ENCODE measurements at places on chromosomes 5 and 9. TPM values are rescaled to one million over a fixed set of nuclear protein-coding genes. Genes with fewer than 3 reads are reported as not detected.

DNA sequence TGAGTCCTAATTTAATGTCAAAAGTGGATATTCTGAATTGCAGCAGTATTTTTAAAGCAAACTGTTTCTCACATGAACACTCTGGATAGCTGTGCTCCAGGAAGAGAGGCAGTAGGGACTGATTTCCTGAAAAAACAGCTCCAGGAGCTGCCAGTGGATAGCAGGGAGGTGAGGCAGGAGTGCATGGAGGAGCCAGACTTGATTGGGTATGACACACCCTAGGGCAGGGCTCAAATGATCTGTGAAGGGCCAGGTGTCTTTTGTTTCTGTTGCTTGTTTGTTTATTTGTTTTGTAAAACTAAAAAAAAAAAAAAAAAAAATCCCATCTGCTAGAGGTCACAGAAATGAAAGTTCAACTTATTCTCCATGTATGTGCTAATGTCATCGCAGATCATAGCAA is 83.4 kb downstream of the ADRB2 start:
- DNase-seq = no peak

DNA sequence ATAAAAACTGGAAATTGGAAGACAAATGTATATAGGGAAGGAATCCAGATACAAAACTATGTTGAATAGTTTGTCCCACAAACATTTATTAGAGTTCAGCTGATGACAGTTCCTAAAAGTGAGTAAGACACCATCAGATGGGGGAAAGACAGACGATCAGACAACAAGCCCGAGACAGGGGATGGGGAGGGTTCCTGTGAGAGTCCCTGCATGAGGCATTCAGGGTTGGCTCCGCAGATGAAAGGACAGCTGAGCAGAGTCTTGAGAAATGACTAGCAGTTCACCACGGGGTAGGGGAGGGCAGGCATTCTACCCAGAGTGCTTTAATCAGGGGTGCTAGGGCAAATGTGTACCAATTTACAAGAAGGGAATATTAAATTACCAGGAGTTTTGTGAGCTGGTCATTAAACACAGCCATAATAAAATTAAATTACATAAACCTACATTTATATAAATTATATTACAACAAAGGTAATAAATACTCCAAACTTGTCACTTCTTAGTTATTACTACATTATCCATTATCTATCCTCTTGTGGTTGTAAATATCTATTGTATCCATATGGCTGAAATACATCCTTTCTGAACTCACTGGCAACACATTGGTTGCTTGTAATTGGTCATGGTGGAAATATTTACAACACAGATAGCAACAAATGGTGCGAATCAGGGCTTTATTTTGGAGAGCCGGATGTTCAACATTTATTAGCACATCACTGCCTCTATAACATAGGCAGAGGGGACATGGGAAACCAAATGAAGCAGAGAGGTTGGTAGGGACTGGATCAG is 27.8 kb downstream of the TNFSF15 start:
- no peak for DNase-seq

DNA sequence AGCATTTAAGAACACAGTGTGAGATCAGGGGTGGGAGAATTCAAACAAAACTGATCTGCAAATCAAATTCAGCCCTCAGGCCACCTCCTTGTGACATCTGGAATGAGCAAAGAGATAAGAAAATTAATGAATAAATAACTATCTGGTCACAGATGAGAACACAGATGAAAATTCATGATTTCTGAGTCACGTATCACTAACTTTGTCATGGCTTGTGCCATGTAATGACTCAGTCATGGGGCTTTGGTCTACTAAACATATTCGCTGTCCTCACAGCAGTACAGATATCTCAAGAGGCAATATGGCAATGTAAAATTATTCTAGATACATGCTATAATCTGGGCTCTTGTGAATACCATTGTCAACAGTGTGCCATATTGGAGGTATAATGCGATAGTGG is 274.4 kb downstream of the MAN2A1 start:
- DNase-seq = no peak

GRCh38 chr9:115391168-115391825 is 273.3 kb upstream of the TNC start:
- DNase-seq = no peak

GRCh38 chr5:65121880-65122436 is 353.2 kb downstream of the CWC27 start:
- DNase-seq = no peak

DNA sequence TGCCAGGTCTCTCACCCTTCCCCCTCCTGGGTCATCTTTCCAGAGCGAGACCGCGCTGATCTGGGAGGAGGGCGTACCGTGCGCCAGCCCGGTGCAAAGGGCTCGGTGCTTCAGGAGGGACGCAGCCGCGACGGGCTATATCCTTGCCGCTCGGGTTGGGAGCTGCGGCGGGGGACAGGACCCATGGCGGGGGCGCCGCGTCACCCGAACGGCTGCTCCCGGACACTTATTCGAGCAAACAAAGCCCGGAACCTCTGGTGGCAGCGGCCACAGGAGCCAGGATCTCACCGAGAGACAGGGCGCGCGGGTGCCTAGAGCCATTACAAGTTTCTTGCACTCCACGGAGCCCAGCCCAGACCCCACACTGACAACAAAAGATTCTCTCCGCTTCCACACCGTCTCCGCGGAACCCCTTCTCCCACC is 1.3 kb downstream of the SEMA6A start:
- peak; percentile 52 for DNase-seq

DNA sequence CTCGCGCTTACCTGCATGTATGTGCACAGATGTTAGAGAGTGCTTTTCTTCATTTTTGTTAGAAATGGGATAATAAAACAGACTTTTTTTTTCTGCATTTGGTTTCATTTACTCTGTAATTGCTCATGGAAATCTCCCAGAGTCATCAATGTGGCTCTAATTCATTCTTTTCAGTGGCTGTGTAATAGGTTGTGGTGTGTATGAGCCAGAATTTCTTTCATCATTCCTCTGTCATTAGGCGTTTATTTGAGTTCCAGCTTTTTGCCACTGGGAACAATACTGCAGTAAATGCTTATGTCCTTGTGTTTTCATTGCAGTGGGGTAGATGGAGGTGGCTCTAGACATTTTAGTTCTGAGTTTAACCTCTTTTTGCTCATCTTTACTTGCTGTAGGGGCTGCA is 118.9 kb downstream of the NXNL2 start:
- DNase-seq = no peak

DNA sequence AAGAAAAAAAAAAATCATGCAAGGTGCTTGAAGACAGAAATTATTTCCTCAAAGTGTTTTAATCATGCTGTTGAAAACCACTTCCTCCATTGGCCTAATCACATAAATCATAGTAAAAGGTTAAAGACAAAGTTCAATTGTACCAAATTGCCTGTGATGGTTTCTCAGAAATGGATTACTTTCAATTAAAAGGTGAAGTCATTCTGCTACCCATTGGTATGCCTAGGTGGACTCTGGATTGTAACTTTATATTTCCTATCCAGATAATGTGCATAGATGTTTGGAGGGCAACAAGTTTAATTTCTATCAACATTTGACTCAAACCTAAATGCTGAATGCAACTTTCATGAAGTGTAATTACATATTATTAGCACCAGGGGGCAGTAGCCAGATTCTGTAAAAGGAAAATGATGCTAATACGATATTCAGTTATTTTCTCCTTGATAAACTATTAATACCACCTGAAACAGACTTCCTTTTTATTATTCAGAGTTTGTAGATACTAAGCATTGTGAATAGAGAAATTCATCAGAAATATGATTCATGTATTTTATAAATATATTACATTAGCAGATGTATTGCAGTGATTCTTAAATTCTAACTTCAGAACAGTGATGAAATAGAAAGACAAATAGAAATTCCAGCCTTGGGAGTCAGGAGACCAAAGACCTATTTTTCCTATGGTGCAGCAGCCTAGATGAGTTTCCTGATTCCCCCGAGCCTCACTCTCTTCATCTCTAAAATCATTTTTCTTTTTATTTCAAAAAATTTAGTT is 148.2 kb downstream of the CAAP1 start:
- DNase-seq = no peak

DNA sequence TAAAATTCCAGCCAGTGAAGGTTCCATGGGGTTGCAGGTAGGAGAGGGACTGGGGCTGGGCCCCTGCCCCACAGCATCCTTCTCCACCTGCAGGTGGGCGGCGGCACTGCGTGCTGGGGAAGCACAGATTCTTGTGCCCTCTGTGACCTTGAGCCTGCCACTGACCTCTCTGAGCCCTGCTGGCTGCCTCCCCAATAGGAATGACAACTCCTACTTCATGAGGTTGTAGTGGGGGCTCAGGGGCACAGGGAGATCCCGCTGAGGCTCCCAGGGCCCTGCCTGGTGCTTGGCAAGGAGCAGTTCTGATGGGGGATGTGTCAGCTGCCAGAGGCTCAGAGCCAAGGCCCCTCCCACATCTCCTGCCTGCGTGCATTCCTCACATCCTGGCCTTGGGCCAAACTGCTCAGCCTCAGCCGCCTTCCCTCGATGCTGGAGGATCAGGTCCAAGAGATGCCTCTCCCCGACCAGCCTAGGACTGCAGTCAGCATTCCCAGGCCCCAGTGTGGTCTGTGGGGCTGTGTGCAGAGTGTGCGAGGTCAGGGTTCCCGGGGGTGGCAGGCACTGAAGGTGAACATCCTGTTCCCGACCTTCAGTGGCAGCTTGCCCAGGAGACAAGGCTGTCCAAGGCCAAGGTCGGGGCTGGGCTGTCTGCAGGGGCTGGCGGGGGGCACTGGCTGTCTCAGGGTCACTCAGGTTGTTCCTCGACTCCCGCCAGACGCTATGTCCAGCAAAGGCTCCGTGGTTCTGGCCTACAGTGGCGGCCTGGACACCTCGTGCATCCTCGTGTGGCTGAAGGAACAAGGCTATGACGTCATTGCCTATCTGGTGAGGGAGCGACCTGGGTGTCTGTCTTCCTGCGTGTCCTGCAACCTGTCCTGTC is 7.0 kb downstream of the ASS1 start:
- peak; percentile 59 for DNase-seq

GRCh38 chr9:78131969-78132700 is 100.5 kb upstream of the GNAQ start:
- DNase-seq = no peak

DNA sequence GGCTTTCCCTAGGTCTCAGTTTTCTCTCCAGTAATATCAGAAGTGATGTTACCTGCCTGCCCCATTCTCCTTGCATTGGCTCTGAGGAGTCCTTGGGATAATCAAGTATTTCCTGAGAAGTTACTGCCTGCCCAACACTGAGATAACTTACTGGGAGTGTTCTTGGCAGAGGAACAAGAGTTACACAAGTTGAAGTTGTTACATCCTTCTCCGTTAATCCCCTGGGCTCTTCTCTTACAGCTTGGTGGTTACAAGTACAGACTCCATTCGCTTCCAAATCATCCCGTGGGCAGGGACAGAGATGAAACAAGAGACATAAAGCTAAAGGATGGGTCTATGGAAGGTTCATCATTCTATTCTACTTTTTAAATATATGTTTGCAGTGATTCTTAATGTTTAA is 74.1 kb upstream of the SAP30L start:
- no peak for DNase-seq

- DNase-seq = no peak
These were observed 3.5 kb upstream of the TMED9 start for GRCh38 chr5:177588413-177588909.

DNA sequence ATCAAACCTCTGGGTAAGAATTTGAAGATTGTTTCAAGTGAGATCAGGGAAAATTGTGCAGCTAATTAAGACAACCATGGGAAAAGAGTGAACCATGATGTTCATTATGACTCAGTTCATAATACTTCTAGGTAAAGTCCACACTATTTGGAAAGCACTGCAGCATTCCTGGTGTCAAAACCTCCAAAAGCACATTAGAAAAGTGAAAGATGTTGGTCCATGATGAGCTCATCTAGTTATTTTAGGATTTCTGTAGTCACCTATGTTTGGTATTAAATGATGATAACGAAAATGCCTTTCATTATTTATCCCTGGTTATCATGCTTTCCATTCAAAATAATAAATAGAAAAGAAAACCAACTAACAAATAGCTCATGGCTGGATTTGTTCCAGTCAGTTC is 49.1 kb downstream of the PTCD2 start:
- no peak for DNase-seq

- no peak for DNase-seq
These were observed 68.6 kb upstream of the IL17B start for GRCh38 chr5:149447373-149448367.

DNA sequence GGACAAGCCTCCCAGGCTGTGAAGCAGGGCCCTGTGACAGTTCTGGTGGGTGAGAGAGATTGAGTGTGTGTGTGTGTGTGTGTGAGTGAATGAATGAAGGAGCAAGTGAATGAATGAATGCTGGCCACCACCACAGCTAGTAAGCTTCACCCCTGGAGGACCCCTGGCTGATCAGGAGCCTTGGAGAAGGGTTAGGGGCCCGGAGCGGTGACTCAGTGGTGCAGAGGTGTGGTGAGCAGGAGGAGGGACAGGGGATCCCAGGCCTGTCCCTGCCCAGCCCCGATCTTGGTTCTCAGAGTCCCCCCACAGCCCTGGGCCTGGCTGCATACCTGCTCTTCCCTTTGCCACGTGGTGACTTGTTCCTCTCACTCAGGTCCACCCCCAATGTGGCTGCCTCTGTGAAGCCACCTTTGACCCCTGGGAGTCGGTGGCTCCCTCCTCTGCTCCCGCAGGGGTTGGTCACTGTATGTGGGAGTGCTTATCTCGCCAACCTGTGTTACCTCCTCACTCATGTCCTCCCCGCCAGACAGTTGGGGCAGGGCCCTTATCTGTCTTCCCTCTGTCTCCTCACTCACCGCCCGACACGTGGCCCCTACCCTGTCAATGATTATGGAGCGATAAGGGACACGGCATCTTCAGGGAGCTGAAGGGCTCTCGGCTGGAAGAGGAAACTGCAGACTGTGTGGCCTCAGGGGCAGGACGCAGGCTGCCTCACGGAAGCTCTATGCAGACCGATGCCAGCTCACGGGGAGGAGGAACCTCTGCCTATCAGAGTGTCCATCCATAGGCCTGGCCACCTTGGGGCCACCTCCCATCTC is 99.9 kb upstream of the PITX1 start:
- no peak for DNase-seq

DNA sequence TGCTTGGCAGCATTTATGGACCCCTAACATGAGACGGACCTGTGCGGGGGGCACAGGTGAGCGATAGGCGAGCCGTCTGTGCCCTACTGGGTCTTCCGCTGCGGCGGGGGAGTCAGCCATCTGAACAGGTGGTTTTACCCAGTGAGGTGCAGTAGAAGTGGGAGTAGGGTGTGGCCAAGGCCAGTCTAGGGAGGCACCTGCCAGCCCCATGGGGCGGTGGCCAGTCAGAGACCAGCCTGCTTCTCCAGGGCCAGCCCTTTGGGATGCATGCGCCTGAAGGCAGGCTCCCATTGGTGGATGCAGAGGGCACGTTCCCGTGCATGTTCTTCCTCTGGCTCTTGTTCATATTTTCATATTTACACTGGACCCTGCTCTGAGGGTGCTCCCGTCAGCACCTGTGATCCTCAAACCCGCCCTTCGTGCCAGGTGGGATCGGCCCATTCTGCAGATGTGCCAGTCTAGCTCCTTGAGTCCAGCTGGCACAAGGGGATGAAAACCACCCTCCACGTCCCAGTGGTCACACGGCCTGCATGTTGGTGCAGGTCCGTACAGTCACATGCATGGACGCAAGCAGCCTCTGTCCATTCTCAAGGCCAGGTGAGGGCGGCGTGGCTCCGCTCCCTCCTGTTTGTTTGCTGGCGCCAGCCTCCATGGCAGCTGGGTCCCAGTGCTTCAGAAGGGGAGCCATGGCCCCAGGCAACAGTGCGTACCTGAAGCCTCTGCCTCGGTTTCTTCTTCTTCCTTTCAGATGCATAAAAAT is 9.0 kb downstream of the COL5A1 start:
- no peak for DNase-seq

FOXI1 gene
- total RNA-seq = not detected

RABEPK gene
- total RNA-seq = 17.5 TPM

CAMK4 gene
- 130 TPM for total RNA-seq

FSD1L gene
- 146 TPM for total RNA-seq

TPD52L3 gene
- total RNA-seq = not detected

SIL1 gene
- total RNA-seq = 11.7 TPM

CDX1 gene
- not detected for total RNA-seq

All from occipital lobe (tissue), 3 donors.